ENCODE measurements at places on chromosomes 2 and 18.

DNA sequence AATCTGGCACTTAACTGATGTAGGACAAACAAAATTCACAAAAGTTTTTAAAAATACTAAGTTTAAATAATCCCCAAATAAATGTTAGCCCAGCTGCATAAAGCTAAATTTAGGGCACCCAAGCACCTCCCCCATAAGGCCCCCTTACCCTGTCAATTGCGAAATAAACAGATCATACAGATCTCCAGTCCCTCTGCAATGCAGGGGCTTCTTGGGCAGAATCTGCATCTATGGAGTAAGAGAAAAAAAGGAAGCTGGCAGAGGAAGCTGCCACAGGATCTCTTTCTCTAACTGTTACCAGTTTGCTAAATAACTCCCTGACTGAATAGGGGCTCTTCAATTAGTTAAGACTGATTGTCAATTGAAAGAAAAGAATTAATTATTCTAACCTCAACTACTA, 117.7 kb downstream of the MEMO1 start:
- no peak for DNase-seq

DNA sequence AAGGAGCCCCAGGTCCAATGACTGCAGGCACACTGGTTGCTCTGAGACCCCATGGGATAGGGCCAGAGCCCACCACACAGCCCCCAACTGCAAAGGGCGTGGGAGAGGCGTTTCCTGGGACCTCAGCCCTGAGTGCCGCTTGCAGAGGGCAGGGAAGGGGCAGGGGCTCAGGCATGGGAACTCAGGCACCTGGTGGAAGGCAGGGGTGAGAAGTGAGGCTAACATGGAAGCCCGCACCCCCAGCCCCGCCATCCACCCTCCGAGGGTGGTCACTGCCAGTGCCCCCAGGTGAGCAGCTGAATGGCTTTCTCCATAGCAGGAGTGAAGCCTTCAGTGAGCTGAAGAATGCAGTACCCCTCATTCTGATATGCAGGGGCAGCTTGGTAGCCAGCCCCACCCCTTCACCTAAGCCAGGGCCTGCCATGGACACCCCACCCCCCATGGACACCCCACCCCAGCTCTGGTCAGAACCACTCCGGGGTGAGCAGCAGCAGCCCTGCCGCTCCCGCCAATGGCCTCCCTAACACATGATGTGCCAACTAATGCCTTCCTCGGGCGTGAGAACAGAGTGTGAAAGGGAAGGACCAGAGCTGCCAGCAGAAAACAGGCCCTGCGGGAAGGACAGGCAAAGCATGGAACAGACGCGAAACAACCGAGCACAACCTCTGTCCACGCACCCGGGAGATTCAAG, 6.6 kb downstream of the KIF1A start:
- no peak for DNase-seq

DNA sequence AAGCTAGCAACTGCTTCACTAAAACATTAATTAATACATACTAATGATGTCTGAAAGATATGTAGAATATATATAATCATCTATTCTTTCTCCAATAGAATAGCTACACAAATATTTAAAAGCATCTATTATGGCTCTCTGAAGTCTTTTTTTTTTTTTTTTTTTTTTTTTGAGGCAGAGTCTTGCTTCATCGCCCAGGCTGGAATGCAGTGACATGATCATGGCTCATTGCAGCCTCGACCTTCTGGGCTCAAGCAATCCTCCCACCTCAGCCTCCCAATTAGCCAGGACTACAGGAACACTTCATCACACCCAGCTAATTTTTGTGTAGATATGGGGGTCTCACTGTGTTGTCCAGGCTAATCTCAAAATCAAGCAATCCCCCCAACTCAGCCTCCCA, 120.4 kb upstream of the KYNU start:
- no peak for DNase-seq

DNA sequence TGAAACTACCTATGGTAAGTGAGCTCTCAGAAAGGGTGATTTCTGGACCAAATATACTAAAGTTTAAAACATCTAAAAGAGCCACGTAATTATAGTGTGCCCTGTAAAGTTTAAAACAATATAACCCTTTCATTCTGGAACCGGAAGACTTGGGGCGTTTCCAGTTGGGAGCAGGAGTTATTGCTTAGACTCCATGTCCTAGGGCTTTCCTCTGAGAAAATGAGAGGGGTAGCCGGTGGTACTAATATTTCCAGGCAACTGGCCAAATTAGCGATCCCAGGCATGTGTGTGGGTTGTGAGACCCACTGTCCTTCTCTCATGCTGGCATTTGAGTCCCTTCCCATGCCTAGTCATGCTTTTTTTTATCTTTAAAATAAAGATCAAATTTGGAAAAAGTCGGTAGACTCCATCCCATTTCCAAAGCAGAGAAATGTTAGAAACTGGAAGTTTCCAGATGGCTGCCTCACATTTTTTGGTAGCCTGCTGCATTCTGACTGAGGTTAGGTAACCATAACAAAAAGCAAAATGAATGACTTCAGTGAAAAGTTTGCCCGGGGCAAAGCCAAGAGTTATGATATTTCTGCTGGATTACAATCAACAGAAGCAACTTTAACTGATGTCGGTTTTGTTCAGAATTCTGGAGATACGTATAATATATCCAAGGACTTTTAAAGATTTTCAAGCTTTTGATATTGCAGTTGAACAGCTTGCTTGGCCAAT, 227.4 kb downstream of the SS18 start:
- DNase-seq, result no peak

- no peak for DNase-seq
These were observed 25.0 kb upstream of the PCBP1 start for GRCh38 chr2:70062270-70062669.

DNA sequence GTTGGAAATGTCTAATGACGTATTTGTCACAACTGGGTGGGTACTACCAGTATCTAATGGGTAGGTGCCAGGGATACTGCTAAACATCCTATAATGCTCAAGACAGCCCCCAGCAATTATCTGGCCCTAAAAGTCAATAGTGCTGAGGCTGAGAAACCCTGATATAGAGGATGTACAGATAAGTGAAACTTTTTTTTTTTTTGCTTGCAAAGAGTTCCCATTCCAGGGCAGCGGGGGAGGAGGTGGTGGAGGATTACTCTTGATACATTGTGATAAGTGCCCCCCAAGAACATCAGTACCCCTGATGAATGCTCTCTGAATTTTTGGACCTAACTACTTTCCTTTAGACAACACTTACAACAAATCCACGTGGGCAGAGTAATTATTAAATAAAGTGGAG, 329.7 kb upstream of the SPRED2 start:
- DNase-seq, result no peak

DNA sequence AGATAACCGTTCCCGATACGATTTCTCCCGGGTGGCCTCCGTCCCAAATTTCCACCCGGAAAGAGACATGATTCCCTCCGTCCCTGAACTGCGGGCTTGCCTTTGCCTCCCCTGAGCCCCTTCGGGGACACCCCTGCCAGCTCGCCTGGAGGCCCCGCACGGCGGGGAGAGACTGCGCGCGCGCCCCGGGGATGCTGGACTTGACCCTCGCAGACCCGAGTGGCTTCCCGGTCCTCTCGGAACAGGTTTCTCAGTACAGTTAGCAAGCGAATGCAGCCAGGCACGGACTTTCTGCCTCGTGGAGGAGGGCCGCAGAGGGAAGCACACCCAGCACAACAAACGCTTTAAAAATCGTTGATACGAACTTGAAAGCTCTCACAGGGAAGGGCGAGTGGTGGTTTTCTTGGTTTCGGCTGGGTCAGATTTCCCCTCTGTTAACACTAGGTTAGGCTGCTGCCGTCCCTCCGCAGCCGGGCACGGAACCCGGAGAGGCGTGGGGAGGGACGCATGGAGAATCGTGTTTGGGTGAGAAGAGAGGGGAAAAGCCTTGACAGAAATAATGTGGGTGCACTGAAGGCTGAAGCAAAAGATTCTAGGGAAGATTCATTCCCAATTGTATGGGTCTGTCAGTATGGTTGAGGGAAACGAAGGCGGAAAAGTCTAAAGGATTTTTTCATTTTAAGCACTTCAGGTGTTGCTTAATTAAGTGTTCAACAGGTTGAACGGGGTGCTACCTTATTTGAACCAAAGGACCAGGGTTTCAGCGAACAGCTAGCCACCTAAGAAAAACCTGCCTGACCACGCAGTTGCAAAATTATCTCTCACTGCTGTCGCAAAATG, 916 bp downstream of the TNFRSF11A start:
- DNase-seq, result no peak

- no peak for DNase-seq
These were observed 357.3 kb downstream of the ZEB2 start for GRCh38 chr2:144162652-144163051.

GRCh38 chr2:47437287-47437686, 34.3 kb downstream of the MSH2 start:
- no peak for DNase-seq

DNA sequence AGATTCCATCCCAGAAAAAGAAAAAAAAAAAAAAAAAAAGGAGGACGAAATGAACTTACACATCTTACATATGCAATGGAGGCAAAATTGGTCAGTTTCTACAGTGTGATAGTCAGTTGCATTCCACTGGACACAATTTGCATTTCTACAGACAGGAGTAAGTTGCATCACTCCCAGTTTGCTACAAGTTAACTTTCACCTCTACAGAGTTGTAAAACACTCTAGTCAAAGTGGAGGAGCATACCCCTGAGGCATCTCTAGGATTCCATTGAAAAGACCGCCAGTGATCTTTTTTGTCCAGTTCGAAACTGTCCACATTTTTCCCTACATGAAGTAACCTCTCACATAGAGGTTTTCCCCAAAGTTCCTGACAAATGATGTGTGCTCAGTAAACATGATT, 202.8 kb downstream of the VAPA start:
- DNase-seq, result no peak

- no peak for DNase-seq
These were observed 1.4 kb upstream of the KIF1A start for GRCh38 chr2:240821429-240821778.

DNA sequence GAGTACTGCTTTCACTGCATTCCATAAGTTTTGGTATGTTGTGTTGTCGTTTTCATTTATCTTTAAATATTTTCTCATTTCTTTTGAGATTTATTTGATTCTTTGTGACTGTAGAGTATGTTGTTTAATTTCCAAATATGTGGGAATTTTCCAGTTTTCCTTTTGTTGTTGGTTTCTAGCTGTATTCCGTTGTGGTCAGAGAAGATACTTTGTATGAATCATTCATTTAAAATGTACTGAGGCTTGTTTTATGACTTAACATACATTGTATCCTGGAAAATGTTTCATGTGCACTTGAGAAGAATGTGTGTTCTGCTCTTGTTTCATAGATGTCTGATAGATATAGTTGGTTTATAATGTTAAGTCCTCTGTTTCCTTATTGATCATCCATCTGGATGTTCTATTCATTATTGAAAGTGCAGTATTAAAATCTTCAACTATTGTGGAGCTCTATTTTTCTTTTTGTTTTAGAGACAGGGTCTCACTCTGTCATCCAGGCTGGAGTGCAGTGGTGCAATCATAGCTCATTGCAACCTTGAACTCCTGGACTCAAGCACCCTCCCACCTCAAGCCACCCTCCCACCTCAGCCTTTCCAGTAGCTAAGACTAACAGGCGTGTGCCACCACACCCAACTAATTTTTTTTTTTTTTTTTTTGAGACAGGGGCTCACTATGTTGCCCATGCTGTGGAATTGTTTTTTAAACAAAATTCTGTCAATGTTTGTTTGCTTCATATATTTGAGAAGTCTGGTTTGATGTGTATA, 96.8 kb downstream of the TAF4B start:
- no peak for DNase-seq

DNA sequence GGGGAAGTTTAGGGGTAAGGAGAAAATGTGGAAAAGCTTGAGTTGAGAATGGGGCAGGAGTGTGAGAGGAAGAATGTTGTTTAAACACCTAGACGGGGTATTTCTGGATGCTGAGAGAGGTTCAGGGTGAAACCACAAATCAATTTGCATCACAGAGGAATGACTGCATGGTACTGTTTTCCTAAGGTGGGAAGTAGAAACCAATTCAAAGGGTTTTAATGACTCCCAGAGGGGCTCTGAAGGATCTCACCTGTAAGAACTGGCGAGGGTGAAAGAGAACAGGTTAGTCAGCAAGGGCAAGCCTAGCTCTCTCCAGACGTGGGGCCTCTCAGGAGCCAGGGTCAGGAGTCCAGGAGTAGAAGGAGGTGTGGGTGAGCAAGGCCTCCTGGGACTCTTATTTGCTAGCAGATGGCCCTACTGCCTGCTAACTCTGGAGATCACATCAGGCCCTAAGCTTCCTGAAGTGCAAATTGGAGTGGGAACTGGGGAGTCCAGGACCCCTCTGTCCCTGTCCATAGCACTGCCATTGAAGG, 133.0 kb upstream of the CELF4 start:
- no peak for DNase-seq

- no peak for DNase-seq
These were observed 14.5 kb downstream of the TIA1 start for GRCh38 chr2:70233926-70234325.

DNA sequence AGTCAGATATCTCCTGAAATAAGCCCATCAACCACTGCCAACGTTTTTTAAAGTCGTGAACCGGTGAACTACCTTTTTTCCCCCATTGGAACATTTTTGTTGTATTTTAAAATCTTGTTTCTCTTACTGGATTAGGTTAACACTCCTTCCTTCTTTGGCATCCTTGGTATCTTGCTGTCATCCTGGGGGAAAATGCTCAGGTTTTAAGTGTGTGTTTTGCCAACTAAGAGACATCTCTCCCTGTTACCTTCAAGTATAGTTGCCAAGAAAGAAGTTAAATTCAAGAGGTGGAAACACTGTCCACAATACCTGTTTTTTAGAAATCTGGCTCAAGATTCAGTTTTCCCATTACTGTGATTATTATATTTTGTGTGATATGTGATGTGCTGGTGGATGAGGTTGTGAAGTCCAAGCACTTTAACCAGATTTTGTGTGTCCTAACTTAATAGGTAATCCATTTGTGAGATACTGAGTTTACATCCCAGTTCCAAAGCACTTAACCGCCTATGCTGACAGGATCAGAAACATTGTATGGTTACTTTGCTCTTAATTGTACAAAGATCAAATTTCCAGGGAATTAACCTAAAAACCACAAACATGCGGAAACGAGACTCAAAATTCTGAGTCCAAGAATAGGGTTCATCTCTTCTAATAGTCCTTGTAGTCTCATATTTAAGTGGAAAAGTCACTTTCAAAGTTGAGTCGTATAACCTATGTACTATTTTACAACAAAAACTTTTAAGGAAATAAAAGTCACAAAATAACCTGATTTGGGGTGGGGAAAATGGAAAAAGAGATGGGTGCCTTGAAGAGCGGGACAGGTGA, 1.3 kb upstream of the SP3 start:
- DNase-seq, result no peak

- no peak for DNase-seq
These were observed 7.7 kb upstream of the YWHAQ start for GRCh38 chr2:9638532-9638931.

GRCh38 chr2:117770730-117771129, 43.8 kb upstream of the DDX18 start:
- DNase-seq, result no peak

- no peak for DNase-seq
These were observed 310.7 kb upstream of the EPAS1 start for GRCh38 chr2:45986509-45986908.

GRCh38 chr2:6499691-6500090, 366.0 kb downstream of the CMPK2 start:
- no peak for DNase-seq

- DNase-seq, result no peak
These were observed 203.2 kb downstream of the GULP1 start for GRCh38 chr2:188494906-188495305.

- DNase-seq, result no peak
These were observed 78.3 kb downstream of the TAF4B start for GRCh38 chr18:26304511-26304910.

GRCh38 chr18:4987452-4988405, 209.3 kb downstream of the AKAIN1 start:
- no peak for DNase-seq

GRCh38 chr2:15273452-15273851, 287.7 kb downstream of the NBAS start:
- no peak for DNase-seq
